Retina (tissue), 1 donor: ENCODE measurements at places on chromosomes 5 and 9.

GRCh38 chr9:132669319-132669697 lies 475 bp downstream of the DDX31 start:
- no peak for DNase-seq

GRCh38 chr9:120477534-120478001 lies 102.4 kb downstream of the CDK5RAP2 start:
- DNase-seq, result peak; percentile 76

GRCh38 chr9:68489646-68490045 lies 51.0 kb downstream of the TMEM252 start:
- DNase-seq, result no peak

GRCh38 chr5:8349855-8350254 lies 480.9 kb downstream of the MTRR start:
- no peak for DNase-seq

DNA sequence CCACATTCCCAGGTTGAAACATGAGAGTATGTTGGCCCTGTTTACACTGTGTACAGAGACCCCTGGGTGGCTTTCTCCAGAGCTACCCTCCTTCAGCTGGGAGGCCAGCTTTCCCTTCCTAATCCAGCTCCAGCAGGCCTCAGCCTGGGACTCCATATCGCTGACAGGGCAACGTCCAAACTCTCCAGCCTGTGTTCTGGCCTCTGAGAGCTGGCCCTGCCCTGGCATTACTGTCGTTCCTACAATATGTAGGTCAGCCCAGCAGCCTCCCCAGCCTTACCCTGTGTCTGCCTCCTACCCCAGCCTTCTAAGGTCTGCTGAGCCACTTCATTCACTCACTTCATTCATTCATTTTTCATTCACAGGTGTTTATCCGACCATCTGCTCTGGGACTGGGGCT lies 8.3 kb upstream of the EEIG1 start:
- DNase-seq, result no peak

DNA sequence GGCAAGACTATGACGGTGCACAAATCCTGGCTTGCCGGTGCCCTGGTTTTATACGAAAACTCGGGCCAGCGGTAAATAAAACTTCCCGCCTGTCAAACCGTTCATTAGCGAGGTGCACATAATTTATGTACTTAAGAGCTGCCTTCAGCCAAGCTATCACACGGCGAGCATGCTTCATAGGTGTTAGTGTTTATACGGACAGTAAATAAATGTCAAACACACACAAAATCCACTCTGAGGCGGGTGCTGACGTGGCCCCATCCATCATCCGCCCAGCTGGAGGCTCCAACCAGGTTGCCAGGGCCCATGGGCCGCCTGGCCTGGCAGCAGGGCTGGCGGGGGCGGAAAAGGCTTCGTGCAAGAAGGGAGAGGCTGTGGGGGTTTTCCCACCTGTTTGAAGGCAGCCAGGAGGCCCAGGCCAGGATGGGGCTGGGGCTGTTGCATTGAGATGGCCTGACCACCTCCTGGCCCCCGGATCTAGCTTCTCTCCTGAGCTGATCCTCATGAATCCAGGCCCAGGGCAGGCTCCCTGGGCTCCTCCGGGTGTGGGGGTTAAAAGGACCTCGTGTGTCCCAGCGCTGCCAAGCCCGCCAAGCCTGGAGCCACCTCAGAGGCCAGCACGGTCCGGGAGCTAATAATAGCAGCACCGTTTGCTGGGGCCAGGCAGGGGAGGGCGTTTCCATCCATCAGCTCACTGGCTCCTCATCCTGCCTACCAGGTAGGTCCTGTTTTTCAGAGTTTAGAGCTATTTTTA lies 43.2 kb downstream of the BARX1 start:
- DNase-seq, result no peak

- DNase-seq, result no peak
These were observed 142.2 kb upstream of the ZNF366 start for GRCh38 chr5:72649449-72649848.

DNA sequence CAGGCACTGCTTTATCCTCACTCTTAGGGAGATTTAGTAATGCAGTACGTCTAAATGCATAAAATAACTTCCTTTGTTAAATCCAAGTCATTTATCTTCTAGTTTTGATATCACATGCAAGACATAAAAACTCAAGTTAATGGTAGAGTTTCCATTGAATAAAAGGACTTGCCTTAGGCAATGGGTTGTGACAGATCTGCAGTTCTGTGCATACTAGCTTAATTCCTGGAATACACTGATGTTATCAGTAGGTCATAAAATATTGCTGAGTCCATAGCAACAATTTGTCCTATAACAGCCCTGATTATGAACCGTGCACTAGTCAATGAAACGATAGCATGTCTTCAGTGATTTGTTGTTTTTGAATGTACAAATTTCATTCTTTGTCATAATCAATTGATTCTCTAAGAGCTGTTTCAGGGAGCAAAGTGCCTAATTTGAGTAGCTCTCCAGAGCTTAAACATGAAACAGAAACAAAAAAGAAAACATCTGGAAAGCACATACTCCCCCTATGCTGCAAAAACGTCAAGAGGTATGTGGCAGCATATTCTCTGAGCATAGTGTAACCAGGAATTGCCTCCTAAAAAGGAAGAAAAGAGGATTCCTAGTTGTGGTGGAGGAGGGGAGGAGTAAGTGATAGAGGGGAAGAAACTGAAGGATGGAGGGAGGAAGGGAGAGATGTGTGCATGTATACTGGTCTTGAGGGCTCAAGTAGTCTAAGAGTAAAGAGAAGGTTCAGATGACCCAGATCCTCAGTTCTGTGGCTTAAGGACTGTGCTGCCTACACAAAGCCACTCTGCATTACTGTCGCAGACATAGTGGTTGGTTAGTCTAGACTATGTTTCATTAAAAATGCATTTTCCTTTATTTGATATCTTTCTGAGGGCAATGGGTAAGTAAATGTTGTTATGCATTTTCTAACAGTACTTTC lies 589.2 kb downstream of the PRR16 start:
- DNase-seq, result no peak

DNA sequence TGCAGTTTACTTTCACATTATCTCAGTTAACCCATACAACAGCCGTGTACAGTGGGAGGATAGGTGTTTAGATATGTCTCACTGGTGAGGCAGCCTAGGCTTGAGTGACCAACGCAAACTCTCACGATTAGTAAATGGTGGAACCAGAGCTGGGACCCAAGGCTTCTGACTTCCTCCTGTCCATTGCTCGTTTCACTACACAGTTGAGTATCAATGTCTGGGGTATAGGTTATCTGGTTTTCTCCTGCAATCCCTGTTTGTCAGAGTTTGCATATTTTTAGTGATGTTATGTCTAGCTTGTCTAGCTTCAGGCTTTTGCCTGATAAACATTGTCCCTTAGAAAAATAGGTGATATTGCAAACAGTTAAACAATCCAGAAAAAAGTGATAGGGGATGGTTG lies 62.6 kb downstream of the NUP214 start:
- no peak for DNase-seq

- no peak for DNase-seq
These were observed 43.4 kb downstream of the DUSP1 start for GRCh38 chr5:172727551-172727950.

- no peak for DNase-seq
These were observed 117.8 kb downstream of the PTTG1 start for GRCh38 chr5:160539431-160539830.

DNA sequence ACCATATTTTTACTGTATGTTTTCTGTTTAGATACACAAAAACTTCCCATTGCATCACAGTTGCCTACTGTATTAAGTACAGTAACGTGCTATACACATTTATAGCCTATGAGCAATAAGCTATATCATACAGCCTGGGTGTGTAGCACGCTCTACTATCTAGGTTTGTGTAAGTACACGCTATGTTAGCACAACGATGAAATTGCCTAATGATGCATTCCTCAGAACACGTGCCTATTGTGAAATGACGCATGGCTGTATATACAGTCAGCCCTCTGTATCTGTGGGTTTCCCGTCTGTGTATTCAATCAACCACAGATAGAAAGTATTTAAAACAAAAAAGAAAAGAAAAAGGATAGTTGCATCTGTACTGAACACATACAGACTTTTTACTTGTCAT lies 64.2 kb downstream of the SGCD start:
- no peak for DNase-seq

- DNase-seq, result peak; percentile 19
These were observed 1.4 kb downstream of the NDUFA8 start for GRCh38 chr9:122158202-122158601.

DNA sequence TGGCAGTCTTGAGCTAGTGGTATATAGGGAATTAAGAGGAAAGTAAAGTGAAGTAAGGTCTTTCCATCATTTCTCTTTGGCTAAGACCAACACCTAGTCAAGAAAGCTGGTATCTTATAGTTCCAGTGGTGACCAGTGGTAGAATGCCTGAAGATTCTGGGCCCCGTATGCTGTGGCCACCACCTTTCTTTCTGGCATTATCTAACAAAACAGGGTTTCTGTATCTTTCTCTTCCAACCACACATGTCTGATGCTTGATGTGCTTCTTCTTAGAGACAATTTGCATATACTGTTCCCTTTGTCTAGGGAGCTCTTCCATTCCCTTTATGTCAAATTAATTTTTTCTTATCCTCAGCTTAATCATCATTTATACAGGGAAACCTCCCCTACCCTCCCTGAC lies 109.9 kb upstream of the SSBP2 start:
- no peak for DNase-seq

GRCh38 chr5:171715551-171715950 lies 70.1 kb upstream of the SMIM23 start:
- DNase-seq, result no peak

GRCh38 chr9:86353655-86354010 lies 577 bp downstream of the TUT7 start:
- no peak for DNase-seq

DNA sequence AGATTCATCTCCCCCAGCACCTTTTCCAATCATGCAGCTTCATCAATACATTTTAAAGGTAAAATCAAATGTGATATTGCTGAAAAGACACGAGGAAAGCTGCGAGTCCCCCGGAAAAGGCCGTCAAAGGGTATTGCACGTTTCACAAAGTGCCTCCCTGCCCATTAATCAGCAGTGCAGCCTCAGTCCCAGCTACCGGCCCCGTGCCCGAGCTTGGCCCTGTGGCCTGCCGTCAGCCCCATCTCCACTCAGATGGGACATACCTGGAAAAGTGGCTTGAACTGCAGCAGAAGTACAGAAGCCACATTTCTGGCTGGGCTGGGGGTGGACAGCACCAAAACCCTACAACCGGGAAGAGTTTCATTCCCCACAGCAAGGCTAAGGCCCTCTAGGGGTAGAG lies 39.9 kb upstream of the EQTN start:
- DNase-seq, result no peak

DNA sequence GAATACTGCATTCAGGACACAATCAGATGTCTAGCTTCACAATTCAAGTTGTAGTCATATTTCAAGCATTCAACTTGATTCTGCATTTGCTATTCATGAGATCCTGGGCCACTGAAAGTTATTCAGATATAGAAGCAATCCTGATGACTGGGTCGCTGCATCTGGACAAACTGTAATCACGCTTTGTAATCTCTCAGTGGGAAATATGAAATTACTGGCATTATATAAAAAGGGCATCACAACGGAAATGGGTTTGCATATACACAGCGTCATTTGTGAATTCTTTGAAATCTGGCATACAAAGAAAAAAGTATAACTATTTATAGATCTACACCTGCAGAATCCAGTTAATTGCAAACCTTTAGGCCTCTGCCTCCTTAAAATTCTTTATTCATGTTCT lies 102.2 kb downstream of the PARP8 start:
- no peak for DNase-seq

- DNase-seq, result no peak
These were observed 85.2 kb downstream of the BASP1 start for GRCh38 chr5:17302604-17303003.

- no peak for DNase-seq
These were observed 846 bp downstream of the MGAT1 start for GRCh38 chr5:180801596-180802324.

DNA sequence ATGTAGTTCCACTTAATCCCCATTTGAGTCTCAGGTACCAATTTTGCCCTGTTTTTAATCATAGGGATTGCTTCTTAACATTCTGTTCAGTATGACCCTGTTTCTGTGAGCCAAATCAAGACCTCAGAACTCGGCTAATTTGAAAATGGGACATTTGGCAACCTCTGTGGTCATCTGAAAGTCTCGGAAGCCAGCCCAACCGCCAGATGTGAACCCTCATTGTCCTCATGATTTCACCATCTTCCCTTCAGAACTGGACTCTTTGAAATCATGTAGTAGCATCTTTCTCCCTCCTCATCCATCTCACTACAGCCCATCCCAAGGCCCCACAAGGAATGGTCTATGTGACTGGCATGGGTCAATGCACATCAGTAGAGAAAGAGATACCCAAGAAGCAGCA lies 88.9 kb downstream of the S1PR3 start:
- DNase-seq, result no peak

DNA sequence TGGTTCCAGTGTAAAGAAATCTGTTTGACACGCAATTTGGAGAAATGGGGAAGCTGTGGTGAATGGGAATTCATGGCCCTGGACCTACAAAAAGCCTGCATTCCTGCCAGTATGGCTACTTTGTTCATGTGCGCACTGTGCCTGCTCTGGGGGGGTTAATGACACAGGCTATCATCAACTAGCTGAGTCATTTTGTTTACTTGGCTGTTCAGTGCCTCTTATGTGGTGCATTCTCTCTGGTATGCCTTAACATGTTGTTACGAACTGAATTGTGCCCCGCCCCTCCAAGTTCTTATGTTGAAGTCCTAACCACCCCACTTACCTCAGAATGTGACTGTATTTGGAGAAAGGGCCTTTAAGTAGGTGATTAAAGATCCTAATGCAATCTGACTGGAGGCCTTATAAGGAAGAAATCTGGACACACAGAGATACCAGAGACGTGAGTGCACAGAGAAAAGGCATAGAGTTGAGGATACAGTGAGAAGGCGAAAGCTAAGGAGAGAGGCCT lies 20.4 kb upstream of the UBAP1 start:
- no peak for DNase-seq

DNA sequence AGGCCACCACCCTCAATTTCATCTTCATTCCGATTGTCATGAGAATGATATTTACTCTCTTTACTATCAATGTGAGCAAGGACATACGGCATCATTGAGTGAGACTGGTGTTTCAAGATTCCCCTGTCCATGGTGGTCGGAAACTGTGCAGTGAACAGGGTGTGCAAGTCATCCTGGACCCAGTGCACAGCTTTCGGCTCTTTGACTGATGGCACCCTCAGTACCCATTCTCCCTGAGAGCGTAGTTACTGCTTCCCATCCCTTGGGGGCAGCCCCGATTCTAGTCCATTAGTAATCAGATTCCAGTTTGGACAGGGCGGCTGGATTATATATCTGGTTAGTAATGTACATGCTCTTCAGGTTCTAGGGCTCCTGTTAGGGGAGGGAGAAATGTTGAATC lies 61.7 kb upstream of the SUB1 start:
- no peak for DNase-seq

- peak; percentile 73 for DNase-seq
These were observed 77.5 kb upstream of the IFNE start for GRCh38 chr9:21559402-21560280.

- DNase-seq, result no peak
These were observed 109.8 kb downstream of the DENND1A start for GRCh38 chr9:123820139-123820538.

GRCh38 chr9:72349911-72350310 lies 15.1 kb downstream of the ZFAND5 start:
- no peak for DNase-seq

GRCh38 chr9:134585746-134586706 lies 55.6 kb upstream of the COL5A1 start:
- DNase-seq, result no peak
